ENCODE measurements at places on chromosomes 5 and 9.

GRCh38 chr9:12554636-12555035 is 138.5 kb upstream of the TYRP1 start:
- peak; percentile 5 for DNase-seq

DNA sequence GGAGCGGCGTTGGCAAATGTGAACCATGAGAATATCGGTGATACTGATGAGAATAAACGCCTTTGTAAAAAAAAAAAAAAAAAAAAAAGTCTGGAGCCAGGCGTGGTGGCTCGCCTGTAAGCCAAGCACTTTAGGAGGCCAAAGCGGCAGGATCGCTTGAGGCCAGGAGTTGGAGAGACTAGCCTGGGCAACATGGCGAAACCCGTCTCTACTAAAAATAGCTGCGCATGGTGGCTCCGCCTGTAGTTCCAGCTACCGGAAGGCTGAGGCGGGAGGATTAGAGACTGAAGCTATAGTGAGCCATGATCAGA is 425 bp upstream of the NFX1 start:
- no peak for DNase-seq

- DNase-seq, result no peak
Measured at GRCh38 chr5:43833961-43834360, 231.0 kb downstream of the NNT start.

- DNase-seq, result no peak
Measured at GRCh38 chr5:95922798-95923197, 38.9 kb downstream of the ELL2 start.

DNA sequence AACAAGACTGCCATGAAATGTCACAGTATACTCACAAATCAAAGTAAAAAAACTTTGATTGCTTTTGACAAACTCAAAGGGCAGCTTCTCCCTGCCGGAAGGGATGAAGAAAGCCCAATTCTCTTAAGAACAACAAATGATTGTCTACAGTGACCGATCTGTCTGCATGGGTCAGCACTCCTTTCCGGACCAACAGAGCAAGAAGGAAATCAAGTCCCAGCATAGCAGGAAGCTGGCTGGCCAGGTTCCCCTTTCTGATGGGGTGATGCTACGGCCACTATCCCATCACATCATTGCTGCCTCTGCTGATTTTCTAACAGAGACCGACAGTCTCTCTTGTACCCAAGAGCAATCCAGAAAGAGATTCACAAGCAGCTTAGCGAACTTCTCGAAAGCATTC is 692 bp downstream of the C1QTNF3 start:
- no peak for DNase-seq
